ENCODE measurements at places on chromosomes 1 and 21.

GRCh38 chr1:89451011-89451410, 73.6 kb upstream of the LRRC8B start:
- no peak for DNase-seq

DNA sequence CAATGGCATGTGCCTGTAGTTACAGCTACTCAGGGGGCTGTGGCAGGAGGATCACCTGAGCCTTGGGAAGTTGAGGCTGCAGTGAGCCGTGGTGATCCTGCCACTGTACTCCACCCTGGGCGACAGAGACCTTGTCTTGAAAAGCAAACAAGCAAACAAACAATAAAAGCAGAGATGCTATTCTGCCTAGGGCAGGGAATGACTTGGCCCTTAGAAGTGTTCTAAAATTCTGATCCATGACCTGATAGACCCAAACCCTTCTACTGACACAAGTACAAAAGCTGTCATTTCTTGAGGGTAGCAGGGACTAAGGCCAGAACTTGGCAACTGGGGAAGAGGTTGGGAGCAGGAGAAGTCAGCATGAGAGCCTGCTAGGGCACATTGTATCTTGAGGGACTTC, 15.6 kb upstream of the NCF2 start:
- DNase-seq: no peak

GRCh38 chr1:10045480-10046355, 13.0 kb downstream of the UBE4B start:
- DNase-seq: no peak

GRCh38 chr1:235442788-235443429, 61.3 kb downstream of the B3GALNT2 start:
- DNase-seq: no peak

DNA sequence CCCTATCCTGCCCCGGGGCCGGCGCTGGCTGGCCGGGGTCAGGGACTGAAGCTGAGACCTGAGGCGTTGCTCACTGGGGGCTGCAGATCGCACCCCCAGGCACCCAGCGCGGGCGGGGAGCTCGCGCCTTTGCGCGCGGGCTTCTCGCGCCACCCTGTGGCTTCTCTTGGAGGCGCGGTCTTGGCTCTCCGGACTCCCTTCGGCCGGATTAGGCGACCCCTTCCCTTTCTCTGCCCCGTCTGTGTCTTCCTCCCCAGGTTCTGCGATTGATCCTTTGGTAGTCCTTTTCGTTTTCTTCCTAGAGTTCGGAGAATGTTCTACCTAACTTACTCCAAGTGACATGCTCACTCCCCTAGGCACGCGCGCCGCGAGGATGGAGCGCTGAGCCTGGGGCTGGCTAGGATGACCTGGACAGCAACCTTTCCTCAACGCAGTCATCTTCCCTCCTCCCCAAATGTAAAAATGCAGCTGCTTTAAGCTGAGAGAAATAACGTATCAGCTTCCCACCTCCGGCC, 495 bp upstream of the NTRK1 start:
- no peak for DNase-seq

GRCh38 chr1:19351873-19352272, 39.7 kb downstream of the SLC66A1 start:
- no peak for DNase-seq

DNA sequence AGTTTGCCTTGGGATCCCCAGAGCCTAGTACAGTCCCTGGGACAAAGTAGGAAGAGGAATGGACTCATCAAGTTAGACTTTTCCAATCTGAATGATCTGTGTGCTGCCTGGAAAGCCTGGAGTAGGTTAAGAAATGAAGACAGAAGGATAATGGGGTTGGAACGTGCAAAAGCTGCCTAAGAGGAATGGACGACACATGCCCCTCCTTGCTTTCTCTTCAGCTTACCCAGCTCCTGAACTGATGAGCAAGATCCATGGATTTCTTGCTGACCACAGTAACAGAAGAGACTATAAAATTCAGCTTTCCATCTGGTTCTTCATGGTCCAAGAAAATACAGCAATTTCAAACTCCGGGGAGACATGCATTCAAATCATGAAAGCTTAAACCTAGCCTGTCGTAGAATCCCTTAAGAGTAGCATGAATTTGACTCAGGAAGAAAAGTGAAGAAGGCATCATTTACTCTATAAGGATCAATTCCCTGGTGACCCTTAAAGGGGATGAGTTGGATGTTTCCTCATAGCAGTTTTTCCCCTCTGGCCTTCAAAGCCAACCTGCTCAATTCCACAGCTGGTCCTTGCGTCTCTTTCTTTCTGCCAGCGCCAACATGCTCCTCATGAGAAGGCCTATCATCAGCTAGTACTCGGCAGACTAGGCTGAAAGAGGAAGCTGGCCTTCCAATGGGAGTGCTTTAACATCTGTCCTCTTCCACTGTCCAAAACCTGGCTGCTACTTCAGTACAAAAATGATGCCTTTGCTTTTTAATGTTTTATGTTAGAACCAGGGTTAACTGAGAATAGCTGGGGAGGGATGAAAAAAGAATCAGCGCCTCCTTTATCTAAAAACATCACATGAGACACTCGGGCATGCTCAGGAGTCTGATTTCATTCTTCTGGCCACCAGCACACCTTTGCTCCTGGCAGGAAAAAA, 5.7 kb upstream of the PEF1 start:
- no peak for DNase-seq

GRCh38 chr1:231390071-231390470, 32.0 kb downstream of the EGLN1 start:
- no peak for DNase-seq

GRCh38 chr21:45069711-45070110, 4.7 kb upstream of the ADARB1 start:
- no peak for DNase-seq

- DNase-seq: no peak
These were observed 102.0 kb downstream of the CYYR1 start for GRCh38 chr21:26471099-26471471.

DNA sequence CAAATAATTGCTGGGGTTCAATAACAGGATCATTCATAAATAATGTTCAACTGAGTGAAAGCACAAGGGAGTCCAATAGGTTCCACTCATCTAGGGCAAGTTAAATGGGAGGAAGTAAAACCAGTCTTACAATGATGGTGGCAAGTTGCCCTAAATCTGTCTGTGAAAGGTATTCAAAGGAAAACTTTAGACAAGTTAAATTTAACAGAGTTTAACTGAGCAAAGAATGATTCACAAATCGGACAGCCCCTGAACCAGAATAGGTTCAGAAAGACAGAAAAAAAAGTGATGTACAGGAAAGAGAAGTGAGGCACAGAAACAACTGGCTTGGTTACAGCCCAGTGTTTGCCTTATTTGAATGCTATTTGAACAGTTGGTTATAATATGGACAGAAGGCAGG, 183.5 kb upstream of the ADGRL4 start:
- DNase-seq: no peak

GRCh38 chr1:99544328-99544727, 101.6 kb upstream of the PALMD start:
- DNase-seq: no peak

DNA sequence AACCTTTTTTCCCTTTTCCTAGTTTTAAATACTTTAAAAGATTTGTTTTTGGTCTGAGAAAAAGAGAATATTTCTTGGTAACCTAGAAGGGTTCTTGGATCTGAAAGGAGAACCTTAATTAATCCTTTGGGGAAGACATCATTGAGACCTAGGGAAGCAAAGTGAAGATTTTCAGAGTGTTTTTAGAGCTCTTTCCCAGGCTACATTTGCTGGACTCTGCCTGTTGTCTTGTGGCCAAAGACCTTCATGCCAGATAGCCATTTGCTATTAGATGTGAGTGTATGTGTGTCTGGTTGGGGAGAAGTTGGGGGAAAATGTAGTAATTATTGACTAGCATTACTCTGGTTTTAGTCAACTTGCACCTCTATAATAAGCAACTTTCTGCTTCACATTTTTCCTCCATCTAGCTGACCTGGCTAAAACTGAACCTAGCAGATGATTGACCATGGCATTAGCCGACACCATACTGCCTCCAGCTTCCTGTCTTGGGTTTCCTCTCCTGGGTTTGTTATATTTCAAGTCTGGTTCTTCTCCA, 239.1 kb downstream of the USP25 start:
- DNase-seq: no peak

GRCh38 chr1:60470246-60470645, 396.7 kb upstream of the C1orf87 start:
- DNase-seq: no peak

GRCh38 chr1:117612517-117613248, 6.8 kb downstream of the TENT5C start:
- no peak for DNase-seq

DNA sequence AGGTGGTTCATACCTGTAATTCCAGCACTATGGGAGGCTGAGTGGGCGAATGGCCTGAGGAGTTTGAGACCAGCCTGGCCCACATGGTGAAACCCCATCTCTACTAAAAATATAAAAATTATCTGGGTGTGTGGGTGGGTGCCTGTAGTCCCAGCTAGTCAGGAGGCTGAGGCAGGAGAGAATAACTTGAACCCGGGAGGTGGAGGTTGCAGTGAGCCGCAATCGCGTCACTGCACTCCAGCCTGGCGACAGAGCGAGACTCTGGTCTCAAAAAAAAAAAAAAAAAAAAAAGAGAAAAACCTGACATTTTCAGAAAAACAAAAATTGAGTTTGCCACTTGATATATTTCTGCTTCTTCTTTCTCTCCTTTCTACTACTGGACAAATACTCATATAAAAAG, 24.3 kb downstream of the CA6 start:
- no peak for DNase-seq

GRCh38 chr21:19776076-19776475, 1222.1 kb upstream of the NCAM2 start:
- DNase-seq: no peak

DNA sequence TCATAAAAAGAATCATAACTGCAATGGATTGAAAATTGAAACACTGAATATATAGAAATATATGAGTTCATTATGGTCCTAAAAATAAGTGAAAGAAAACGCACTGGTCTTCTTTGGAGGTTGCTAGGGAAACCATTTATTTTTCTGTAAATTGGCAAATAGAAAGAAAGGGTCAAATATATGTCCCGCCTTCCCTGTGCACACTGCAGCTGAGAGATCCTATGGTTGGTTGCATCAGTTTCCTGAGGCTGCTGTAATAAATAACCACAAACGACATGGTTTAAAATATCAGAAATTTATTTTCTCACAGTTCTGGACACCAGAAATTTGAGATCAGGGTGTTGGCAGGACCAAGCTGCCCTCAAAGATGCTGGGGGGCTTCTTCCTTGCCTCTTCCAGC, 35.0 kb downstream of the CA6 start:
- no peak for DNase-seq

- DNase-seq: no peak
These were observed at the start of gene ANKRD45 for GRCh38 chr1:173669491-173669941. Gene ANKRD45 (minus strand): TSS chr1:173669851. CDS start chr1:173659418, 10,433 bp downstream.

DNA sequence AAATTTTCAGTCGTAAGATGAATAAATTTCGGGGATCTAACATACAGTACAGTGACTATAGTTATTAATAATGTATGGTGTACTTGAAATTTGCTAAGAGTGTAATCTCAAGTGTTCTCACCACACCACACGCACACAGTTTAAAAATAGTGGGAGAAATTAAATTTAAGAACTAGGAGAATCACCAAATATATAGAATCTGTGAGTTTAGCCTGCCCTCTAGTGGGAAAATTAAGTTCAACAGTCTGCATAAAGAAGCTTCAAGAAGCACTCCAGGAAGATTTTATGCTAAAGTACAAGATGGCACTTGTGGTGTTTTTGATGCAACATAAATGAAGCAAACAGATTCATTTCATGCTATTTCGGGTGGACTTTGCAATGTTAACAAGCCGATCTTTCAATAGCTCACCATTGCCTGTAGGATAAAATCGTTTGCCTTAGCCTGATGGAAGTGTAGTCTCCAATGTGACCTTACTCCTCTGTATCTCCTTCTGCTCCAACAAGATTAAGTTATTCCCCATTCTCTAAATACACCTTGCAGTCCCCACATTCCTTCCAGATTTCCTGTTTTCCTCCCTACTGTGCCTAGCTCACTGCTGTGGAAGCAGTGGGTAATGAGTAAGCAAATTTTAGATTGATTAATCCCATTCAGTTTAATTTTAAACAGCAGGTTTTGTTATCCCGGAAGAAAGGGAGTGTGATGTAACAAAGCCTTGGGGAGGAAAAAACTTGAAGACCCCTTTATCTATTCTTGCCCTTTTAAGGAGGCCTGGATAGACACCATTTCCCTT, 8.7 kb upstream of the PIK3C2B start:
- DNase-seq: no peak

DNA sequence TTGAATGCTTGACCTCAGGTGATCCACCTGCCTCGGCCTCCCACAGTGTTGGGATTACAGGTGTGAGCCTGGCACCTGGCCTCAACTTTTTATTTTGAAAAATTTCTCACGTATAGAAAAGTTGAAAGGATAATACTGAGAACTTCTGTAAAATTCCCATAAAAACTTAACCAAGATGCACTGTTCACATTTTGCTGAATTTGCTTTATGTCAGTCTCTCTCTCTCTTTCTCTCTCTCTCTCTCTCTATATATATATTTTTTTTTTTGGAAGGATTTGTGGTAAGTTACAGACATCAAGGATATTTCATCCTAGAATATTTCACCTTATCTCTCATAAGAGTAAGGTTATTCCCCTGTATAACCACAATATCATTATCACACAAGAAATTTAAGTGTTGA, 5.9 kb downstream of the PEX14 start:
- DNase-seq: no peak
